ENCODE measurements at places on chromosomes 3 and 15.

- no peak for DNase-seq
These were observed 252.9 kb upstream of the SOX2 start for GRCh38 chr3:181458857-181459256.

- DNase-seq = no peak
These were observed 575 bp downstream of the LEO1 start for GRCh38 chr15:51971032-51971374.

DNA sequence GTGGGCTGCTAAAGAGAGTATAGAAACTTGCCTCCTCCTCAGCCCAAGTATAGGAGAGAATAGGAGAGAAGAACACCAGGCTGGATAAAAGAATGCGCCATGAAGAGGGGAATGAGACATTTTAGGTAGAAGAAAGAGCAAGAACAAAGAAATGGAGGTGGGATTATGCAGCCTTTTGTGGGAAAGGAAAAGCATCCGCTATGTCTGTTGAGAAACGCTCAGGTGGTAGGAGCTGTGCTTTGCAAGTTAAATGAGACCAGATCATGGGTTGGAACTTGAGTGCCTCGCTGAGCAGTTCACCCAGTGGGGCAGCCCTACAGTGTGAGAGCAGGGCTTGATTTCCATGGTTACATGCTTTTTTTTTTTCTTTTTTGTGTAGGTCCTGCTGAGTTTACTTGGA is 11.5 kb upstream of the RTP1 start:
- DNase-seq = no peak

GRCh38 chr3:44337248-44337785 is 1.2 kb upstream of the TCAIM start:
- no peak for DNase-seq

DNA sequence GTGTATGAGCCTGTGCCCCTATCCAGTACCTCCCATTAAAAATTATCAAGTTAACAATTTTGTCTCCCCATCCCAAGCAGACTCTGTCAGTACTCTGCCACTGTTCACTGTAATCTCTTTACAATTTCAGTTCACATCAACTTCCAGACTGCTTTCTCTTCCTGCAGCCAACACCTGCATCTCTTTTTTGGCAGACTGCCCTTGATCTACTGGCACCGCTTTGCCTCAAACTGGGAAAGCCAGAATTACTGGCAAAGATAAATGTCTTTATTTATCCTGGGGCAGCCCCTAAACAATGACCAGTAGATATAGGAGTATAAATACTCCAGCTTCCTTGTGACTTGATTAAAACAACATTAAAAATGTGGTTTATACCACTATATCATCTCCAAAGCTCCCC is 494.1 kb downstream of the ZNF385D start:
- DNase-seq = no peak

GRCh38 chr3:42805141-42805821 is 991 bp upstream of the HIGD1A start:
- no peak for DNase-seq

DNA sequence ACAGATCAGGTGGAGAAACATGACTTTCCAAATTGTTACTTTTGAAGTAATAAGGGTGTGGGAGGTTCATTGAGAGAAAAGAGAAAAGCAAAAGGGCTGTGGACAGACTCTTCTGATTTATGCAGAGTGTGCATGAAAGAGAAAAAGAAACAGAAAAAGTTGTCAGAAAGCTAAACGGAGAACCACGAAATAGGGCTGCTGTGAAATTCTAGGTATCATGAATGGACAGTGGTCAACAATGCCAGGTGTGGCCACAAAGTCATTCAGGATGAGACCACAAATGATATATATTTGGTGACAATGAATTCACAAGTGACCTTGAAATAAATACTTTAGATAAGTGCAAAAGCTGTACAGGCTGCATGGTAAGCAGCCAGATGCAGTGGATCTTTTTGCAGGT is 170.1 kb downstream of the IL5RA start:
- DNase-seq = no peak

- DNase-seq = no peak
These were observed 38.9 kb downstream of the LDHAL6B start for GRCh38 chr15:59245559-59245958.

All from MG63 (cell line).